ENCODE measurements at places on chromosomes 12 and 14. TPM values are rescaled to one million over a fixed set of nuclear protein-coding genes. Genes with fewer than 3 reads are reported as not detected.

The EXOC3L4 gene
- 2.6 TPM for total RNA-seq

GRCh38 chr14:85300107-85300506 is 229.8 kb upstream of the FLRT2 start:
- no peak for DNase-seq

DNA sequence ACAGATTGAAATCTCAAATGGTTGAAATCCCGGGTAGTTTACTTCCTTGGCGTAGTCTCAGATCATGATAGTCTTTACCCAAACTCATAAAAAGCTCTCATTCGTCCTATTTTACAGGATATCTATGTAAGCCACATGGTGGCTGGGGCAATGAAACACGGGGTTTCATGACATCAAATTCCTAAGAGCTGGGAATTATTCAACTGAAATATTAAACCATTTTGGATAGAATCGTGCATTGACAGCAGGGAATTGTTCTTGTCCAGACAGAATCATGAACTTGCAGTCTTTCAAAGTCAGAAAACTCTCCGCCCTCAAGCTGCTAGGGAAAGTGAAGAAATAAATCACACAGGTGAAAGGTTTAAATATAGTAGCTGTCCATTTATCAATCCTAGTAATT is 33.2 kb upstream of the PRKAB1 start:
- DNase-seq = no peak

- no peak for DNase-seq
These were observed 20.5 kb downstream of the KITLG start for GRCh38 chr12:88559772-88560171.

The TEAD4 gene
- 47.6 TPM for total RNA-seq

- no peak for DNase-seq
These were observed 1.4 kb downstream of the ASIC1 start for GRCh38 chr12:50058743-50059312.

- DNase-seq = no peak
These were observed 12.8 kb upstream of the SMARCD1 start for GRCh38 chr12:50072198-50072907.

GRCh38 chr12:79591988-79592387 is 98.8 kb downstream of the PAWR start:
- no peak for DNase-seq

GRCh38 chr14:41960281-41960680 is 353.6 kb downstream of the LRFN5 start:
- DNase-seq = no peak

DNA sequence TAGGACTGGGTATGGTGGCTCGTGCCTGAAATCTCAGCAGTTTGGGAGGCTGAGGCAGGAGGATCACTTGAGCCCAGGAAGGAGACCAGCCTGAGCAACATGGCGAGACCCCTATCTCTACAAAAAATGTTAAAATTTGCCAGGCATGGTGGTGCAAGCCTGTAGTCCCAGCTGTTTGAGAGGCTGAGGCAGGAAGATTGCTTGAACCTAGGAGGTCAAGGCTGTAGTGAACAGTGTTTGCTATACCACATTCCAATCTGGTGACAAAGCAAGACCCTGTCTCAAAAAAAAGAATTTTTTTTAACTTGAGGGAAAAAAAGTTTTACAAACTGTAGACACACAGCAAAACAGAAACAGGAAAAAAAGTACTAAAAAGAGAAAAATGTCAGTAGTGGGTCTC is 2.3 kb upstream of the MAP3K9 start:
- DNase-seq = no peak

The BDKRB2 gene
- 0.05 TPM for total RNA-seq

GRCh38 chr12:13374793-13375192 is 178.3 kb downstream of the EMP1 start:
- no peak for DNase-seq

GRCh38 chr12:109598428-109598854 is 24.8 kb downstream of the MVK start:
- DNase-seq = no peak

The OVCH1 gene
- total RNA-seq = not detected

The NOS1 gene
- total RNA-seq = 0.03 TPM

The GDF3 gene
- not detected for total RNA-seq

The CPNE8 gene
- 23.6 TPM for total RNA-seq

DNA sequence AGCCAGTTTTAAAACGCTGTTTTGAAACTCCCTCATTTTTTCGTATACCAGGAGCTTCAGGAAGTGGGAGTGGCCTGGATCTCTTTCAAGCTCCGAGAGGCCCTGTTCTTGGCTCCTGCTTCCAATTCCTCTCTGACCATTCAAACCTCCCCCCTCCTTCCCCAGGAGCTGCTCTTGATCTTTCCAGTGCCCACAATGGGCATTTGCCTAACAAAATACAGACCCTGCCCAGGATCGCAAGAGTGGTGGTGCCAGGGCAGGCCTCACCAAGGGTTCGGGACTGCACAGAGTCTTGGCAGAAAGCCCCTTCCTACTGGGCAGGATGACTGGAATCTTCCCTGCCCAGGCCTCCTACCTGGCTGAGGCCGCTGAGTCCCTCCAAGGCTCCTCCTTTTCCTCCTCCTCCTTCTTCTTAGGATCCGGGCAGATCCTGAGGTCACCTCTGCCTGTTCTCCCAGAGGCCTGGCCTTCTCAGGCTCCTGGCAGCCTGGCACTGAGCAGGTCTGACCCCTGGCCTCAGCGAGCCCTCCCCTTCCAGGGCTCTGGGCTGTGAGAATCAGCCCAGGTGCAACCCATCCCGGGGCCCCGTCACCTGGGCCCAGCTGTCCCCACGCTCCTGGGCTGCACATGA is 46.9 kb upstream of the NOS1 start:
- no peak for DNase-seq

DNA sequence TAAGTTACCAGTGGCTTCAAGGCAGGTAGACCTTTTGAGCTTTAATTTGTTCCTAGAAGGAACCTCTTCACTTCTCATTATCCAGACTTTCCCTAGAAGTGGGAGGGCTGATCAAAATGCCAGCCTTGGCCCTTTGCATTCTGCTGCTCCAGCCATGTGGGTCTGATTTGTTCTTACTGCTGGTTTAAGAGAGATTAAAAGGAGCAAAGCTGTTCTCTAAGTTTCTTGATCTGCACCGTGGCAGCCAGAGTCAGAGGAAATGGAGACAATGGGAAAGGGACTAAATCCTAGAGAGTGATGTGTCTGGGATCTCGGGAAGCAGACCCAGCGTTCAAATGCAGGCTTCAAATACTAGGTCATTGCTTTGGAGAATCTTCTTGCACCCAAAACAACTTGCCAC is 759.7 kb downstream of the DIO2 start:
- no peak for DNase-seq

DNA sequence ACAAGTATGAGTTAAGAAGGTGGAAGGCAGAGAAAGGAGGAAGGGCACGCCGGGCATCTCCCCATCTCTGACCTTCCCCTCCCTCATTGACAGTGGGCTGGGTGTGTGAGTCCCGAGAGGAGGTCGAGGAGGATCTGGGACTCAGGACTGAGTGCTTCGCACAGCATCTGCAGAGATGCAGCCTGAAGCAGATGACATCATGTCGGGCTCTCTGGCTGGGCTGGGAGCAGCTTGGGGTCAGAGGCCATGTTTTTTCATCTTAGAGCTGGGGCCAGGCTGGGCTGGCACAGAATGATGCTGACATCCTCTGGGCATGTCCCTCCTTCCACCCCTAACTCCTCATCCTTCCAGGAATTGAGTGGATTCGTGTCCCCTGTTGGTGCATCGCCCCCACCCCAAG is 43.5 kb downstream of the CMKLR1 start:
- DNase-seq = no peak

DNA sequence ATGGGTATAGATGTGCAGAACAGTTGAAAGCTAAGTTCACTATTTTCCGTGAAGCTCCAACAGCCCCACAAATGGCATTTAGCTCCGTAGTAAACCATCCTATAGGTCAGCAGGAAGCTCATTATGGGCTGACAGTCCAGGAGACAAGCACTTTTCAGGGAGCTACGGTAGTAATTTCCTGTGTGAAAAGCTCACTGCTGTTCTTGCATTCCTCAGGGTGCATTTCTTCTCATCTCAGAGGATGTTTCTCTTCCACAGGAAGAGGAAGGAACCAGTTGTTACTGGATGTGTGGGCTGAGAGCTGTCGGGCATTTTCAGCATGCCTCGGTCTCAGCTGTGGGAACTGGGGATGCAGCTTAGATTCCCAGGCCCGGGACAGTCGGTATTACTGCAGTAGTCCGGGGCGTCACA is 72.8 kb downstream of the GALNT4 start:
- DNase-seq = no peak

The RILPL1 gene
- 16.2 TPM for total RNA-seq

The NYNRIN gene
- total RNA-seq = 0.31 TPM

The ITGB7 gene
- 0.98 TPM for total RNA-seq

The NEUROD4 gene
- not detected for total RNA-seq

- DNase-seq = no peak
These were observed 12.2 kb downstream of the KLC1 start for GRCh38 chr14:103641161-103641560.
